ENCODE measurements at places on chromosomes 5 and 9. TPM values are rescaled to one million over a fixed set of nuclear protein-coding genes. Genes with fewer than 3 reads are reported as not detected.

The RAD23B gene
- total RNA-seq = 68.9 TPM

The MZB1 gene
- total RNA-seq = not detected

The TMEM252 gene
- not detected for total RNA-seq

The CNTNAP3B gene
- total RNA-seq = 118 TPM

The MLANA gene
- total RNA-seq = not detected
